Omental fat pad (tissue), 4 donors: ENCODE measurements at places on chromosomes 4 and X.

- no peak for DNase-seq
Observed at GRCh38 chr4:58061967-58062366, 951.8 kb upstream of the IGFBP7 start.

- no peak for DNase-seq
Observed at GRCh38 chr4:183407635-183408464, 36.6 kb upstream of the CDKN2AIP start.

DNA sequence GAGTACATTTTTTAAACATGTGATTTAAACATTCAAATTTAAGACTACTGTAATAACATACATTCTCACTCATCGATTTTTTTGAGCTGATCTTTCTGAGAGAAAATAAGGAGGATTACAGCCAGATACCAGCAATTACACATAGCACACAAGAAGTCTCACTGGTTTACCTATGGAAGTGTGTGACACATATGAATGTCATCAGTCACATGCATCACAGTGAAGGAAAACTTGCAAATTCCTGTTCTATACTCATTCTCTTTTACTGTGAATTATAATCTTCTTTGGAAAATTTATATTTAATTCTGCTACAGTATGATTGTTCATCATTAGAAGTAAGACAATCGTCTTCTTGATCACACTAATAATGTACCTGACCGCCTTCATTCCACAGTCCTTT, 21.3 kb upstream of the BMP2K start:
- no peak for DNase-seq

DNA sequence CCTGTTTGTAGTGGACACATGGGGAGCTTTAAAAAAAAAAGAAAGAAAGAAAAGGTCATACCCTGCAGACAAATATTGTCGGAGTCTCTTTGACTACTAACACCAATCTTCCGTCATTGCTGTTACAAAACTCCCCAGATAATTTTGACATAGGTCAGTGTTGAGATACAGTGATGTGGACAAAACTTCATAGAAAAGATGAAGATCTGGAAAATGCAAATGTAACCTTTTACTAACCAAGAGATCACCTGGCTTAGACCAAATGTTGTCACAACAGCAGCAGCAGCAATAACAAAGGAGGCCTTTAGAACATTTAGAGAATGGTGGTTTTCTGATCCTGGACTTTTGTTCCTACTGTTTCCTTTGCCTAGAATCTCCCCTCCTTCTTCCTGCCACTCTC, 8.1 kb upstream of the COMMD8 start:
- DNase-seq, result no peak

DNA sequence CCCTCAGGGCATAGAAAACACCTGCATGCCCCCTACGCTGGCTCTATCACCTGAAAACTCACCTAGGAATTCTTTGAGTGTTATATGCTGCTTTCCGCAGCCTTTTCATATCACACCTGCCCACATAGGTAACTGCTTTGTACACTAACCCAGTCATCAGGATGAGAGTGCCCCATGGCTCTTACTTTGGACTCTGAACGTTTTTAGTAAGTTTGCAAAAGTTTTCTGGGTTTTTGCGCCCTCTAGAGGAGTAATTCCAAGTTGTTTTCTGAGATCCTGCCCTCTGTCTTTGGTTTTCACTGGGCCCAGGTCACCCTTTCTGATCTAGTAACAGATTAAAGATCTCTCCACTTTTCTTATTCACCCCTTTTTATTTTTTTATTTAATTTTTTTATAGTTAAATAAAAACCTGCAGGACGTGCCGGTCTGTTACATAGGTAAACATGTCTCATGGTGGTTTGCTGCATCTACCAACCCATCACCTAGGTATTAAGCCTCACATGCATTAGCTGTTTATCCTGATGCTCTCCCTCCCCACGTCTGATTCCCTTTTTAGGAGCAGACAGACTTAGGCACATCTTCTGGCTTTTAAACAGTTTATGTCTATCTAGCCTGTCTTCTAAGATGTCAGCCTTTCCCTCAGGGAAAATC, 139.2 kb downstream of the NWD2 start:
- DNase-seq, result no peak

DNA sequence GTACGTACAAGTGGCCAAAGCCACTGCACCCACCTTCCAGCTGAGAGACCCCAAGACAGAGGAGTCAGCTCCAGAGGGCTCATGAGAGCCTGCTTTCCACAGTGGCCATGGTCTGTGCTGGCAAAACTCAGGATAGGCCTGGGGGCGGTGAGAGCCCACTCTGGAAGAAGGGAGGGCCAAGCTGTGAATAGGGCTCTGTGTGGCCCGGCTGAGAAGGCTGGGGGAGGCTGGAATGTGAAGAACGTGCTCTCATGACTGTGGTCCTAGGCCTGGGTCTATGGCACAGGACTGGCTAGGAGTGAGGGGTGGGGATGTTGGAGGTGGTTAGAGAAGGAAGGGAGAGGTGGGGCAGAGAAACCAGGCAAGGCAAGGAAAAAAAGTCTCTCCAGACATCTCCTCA, 13.3 kb downstream of the STARD8 start:
- no peak for DNase-seq

DNA sequence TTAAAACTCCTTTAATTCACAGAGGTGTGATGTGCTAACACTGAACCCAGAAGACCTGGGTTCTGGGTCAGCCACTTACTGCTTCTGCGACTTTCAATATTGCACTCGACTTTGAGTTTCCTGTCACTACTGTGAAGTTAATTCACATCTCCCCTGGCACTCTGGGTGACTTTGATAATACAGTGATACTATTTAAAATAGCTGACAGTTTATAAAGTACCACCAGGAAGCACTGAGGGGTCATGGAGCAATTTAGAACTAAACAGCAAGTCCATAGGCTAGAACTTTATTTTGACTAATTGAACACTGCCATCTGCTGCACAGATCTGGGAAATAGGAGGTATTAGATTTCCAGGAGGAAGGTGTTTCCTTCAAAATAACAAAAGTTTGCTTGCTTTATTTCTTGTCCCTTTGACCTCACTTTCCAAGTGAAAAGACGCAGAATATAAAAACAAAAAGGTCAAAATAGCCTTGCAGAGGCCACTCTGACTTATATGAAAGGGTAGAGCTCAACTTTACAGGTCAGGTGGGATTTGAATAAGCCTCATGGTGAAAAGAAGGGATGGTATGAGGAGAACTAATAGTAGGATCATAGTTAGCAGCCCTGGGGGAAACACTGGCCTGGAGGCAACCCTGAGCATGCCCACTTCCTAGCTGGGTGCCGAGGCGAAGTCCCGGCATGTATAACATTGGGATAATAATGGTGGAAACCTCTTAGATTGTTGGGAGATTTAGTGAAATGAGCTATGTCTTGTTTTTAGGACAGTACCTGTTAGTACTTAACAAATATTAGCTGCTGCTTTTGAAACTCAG, 53.4 kb downstream of the ZNF518B start:
- DNase-seq, result no peak

DNA sequence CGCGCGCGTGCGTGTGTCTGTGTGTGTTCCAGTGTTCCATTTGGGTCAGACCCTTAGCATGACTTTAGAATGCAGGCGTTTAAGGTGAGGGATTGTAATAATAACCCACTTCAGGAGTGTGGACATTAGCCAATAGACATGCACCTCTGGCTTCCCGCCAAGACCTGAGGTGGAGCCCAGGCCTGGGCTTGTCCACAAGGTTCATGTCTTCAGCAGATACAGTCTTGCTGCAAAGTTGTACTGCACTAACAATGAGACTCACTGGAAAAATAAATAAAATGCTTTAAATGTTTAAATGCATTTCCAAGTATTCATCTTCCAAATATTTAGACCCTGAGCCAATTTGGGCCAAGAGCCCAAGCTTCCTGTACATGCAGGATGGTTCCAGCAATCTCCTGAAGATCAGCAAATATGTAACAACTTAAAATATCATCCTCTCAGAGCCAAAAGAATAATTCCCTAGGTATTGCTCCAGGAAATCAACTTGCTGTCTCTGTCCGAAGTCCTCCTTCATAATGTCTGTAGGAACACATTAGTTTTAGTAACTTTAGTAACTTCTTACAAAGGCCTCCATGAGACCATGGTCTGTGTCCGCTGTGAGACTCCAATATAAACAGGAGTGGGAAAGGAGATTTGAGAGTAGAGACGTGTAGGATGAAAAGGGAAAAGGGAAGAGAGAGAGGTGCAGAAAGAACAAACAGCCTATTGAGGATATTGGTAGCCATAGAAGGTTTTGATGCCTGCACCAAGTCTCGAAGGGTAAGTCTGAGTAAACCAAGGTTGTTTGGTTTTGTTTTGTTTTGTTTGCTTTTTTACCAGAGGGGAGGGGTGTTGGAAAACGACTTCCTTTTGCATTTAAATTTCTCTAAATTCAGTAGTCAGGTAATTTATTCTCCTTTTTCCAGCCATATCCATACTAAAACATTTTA, 98.5 kb upstream of the KLF3 start:
- no peak for DNase-seq

- DNase-seq, result no peak
Observed at GRCh38 chr4:27934871-27935270, 1074.2 kb downstream of the STIM2 start.

DNA sequence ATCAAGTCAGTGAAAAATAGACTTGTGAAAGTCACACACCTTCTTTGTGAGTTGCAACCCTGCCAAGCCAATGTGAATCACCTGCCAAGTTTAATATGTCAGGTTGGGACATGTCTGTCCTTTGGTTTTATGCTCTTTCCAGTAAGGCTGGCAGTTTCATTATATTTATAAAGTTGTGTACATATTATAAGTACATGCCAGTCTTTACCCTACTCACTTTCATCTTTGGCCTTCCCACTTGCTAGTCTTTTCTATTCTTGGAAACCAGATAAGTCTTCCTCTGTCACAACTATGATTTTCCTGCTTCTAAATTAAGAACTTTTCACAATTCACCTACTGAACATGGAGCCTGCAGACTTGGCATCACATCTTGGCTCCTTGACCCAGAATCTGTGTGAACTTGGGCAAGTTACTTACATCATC, 680.7 kb upstream of the BOD1L1 start:
- no peak for DNase-seq

GRCh38 chr4:53043891-53044650, 182.0 kb downstream of the RASL11B start:
- no peak for DNase-seq

- DNase-seq, result no peak
Observed at GRCh38 chr4:79662651-79663050, 254.6 kb upstream of the GK2 start.

- DNase-seq, result no peak
Observed at GRCh38 chr4:26785810-26786209, 74.8 kb upstream of the STIM2 start.

DNA sequence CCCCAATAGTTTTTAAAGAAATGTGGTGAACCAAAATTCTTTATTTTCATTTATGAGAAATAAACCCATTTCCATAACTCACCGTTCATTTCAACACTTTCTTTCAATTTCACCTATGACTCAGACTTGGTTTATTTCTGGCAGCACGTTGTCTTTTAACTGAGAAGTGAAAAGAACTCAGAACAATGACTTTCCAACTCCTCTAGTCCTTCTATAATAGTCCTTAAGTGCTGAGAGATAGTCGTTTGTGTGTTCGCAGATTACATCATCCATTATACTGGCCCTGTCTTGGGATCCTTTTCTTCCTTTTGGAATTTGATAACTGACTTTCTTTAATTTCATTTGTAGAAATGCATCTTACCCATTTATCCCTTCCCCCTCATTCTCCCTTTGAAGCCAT, 113.6 kb downstream of the GLUD2 start:
- DNase-seq, result no peak

- no peak for DNase-seq
Observed at GRCh38 chr4:123832173-123833026, 435.8 kb downstream of the SPRY1 start.

GRCh38 chr4:148420397-148420796, 21.8 kb downstream of the NR3C2 start:
- DNase-seq, result no peak

DNA sequence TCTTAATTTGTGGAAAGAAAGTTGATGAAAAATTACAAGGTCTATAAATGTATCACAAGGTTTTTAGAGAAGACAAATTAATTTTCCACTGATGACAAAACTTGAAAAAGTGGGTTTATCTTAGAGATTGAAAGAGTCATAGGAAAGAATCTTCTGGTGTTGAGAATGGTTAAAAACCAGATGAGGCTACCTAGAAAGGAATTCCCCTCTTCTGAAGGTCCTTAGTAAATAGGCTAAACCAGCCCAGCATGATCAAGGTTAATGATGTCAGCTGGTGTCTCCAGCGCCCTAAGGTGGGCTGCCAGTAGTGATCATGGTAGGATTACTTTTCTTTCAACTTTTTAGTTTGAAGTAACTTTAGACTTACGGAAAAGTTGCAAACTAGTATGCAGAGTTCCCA, 71.8 kb upstream of the PGRMC2 start:
- DNase-seq, result no peak

DNA sequence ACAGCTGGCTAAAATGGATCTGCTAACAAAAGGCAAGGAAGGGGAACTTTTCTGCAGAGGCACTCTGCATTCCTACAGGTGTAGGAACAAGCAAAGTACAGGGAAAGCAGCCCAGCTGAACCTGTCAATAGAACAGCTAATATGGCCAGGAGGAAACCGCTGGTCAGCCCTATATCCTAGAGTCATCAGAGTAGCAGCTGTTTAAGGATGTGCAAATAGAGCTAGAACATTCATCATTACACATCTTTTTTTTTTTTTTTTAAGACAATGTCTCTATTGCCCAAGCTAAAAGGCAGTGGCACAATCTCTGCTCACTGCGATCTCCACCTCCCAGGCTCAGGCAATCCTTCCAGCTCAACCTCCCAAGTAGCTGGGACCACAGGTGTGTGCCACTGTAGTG, 163.0 kb downstream of the BTC start:
- DNase-seq, result no peak

DNA sequence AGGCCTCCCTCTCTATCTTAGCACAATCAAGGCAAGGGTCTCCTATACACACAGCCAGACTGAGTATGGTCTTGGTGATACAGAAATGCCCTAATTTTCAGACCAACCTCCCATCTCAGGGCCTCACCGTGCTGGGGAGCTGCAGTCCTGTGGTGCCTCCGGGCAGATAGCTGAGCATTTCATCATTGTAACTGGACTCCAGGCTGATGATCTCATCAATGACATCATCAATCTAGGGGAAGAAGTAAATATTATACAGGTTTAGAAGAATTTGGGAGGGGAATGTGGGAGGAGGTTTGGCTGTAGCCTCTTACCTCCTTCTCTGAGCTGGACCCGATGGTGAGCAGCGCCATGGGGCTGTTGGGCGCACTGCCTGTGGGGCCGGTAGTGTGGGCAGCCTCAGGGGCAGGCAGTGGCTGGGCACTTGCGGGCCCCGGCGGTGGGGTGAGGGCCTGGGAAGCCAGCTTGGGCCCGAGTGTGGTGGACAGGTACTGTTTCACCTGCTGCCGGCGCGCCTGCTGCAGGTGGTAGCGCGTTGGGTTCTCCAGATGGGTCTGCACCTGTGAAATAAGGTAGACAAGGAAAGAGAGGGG, 5.2 kb downstream of the TFE3 start:
- no peak for DNase-seq

DNA sequence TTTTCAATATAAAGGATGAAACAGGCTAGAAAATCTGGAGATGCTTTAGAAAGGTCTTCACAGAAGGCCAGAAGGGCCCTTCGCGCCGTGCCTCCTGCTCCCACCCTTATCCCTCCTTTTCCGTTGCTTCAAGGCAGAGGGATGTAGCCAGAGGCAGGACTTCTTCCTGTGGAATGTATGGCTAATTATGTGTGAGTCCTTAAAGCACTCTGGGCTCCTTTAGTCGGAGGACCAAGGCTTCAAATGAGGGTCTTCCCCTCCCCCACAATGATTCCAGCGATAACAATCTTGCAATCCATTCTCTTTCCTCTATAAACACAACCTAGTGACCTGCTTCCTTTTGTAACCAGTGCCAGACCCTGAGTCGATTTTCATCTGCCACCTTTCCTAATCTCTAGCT, 103.5 kb downstream of the GPC3 start:
- no peak for DNase-seq

- DNase-seq, result no peak
Observed at GRCh38 chr4:42320822-42321388, 76.4 kb upstream of the SHISA3 start.

GRCh38 chr4:88610771-88611170, 18.5 kb downstream of the HERC3 start:
- no peak for DNase-seq
